ENCODE measurements at places on chromosomes 3 and 15. TPM values are rescaled to one million over a fixed set of nuclear protein-coding genes. Genes with fewer than 3 reads are reported as not detected.

Gene IFT80
- 59.4 TPM for total RNA-seq

Gene MSL2
- total RNA-seq = 15.2 TPM

Gene PEAK1
- total RNA-seq = 74.5 TPM

Gene PARP15
- not detected for total RNA-seq

DNA sequence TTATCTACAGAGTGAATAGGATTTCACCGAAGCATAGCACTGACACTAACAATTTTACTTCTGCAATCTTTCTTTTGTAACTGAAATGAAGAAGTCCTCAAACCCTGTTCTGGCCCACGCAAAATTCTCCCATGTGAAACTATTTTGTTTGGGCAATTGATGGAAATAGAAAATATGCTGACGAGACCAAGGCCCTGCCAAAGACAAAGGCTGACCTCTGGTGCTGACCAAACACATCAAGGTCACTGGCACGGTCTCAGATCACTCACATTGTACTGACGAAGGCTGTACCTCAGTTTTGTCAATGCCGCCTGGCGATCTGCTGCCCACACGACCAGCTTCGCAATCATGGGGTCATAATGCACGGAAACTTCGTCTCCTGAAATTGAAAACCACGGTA lies 58.4 kb upstream of the DCUN1D1 start:
- no peak for DNase-seq

GRCh38 chr15:49339656-49340055 lies 83.4 kb upstream of the FGF7 start:
- DNase-seq = no peak

GRCh38 chr3:60754617-60755016 lies 496.6 kb downstream of the FHIT start:
- DNase-seq = peak; percentile 57

DNA sequence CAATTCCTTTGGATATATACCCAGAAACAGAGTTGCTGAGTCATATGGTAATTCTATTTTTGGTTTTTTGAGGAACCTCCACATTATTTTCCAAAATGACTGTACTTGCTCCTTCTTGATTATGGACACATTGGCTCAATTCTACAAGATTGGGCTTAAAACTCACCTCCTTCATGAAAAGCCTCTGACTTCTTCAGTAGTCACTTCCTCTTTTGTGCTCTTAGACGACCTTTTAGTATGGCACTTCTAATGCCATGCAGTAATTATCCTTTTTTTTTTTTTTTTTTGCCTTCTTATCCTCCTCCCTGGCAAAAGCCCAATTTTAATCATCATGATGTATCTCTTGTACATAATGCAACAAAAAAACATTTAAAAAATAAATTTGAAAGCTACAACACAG lies 33.0 kb upstream of the ABHD17C start:
- DNase-seq = peak; percentile 47

GRCh38 chr15:37109168-37109871 lies 9.0 kb upstream of the MEIS2 start:
- DNase-seq = no peak

GRCh38 chr15:72227720-72228119 lies 3.3 kb downstream of the PKM start:
- DNase-seq = peak; percentile 45

GRCh38 chr3:23539185-23539584 lies 266.6 kb upstream of the UBE2E1 start:
- no peak for DNase-seq

DNA sequence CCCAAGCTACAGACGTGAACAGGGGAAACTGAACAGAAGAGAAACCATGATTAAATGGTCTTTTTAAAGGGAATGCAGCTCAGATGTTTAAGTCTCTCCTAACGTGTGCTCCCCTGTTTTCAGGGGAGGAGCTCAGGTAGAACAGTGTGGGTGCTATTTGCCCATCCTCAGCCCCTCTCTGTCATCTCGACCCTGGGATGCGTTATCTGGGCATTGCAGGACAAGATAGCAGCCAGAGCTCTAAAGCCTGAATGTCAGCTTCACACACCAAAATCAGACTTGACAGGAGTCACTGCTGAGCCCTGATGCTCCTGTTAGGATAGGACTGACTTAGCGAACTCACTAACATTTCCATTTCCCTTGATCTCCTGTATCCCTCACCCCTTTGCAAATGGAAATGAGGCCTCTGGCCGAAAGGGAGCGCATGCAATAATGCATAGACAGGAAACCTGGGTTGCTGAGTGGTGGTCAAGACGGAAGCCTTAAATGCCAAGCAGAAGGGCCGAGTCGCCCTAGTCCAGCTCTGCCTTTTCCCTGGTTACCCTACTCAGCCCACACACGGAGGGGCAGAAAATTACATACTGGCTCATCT lies 234.9 kb upstream of the TPM1 start:
- DNase-seq = no peak

GRCh38 chr3:50299929-50300680 lies 900 bp upstream of the HYAL3 start:
- DNase-seq = peak; percentile 86

- DNase-seq = peak; percentile 15
Measured at GRCh38 chr3:73216310-73216709, 154.9 kb downstream of the EBLN2 start.

- DNase-seq = peak; percentile 63
Measured at GRCh38 chr15:58222679-58223078, 84.5 kb downstream of the AQP9 start.

GRCh38 chr3:29514912-29515311 lies 234.0 kb downstream of the RBMS3 start:
- DNase-seq = no peak

- DNase-seq = no peak
Measured at GRCh38 chr3:42673082-42673481, 12.3 kb upstream of the KLHL40 start.

- DNase-seq = no peak
Measured at GRCh38 chr3:126496894-126497850, 20.4 kb downstream of the UROC1 start.

DNA sequence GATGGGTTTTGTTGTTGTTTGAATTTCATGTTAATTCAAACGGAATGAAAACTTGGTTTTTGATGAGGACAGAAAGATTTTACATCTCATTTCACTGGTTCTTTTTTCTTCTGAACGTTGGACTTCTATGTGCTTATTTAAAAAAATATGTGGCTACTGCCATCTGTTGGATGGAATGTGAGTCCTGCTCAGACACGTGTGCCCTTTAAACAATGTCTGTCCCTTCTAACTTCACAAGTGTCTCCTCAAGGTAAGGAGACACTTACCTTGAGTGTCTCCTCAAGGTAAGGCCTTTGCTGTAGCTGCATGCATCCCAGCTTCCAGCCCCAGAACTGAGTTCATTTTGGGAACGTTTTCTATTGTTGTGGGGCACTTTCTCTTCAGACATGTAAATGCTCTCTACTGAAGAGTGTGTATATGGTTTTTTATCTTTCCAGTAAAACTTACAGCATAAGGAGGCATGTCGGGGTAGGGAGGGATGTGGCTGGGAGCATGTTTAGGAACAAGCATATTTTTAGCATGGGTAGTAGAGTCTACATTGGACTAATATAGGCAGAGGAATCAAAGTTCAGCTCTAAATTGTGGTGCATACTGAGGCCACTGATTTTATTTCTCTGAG lies 63.1 kb upstream of the UBE3A start:
- DNase-seq = peak; percentile 58

DNA sequence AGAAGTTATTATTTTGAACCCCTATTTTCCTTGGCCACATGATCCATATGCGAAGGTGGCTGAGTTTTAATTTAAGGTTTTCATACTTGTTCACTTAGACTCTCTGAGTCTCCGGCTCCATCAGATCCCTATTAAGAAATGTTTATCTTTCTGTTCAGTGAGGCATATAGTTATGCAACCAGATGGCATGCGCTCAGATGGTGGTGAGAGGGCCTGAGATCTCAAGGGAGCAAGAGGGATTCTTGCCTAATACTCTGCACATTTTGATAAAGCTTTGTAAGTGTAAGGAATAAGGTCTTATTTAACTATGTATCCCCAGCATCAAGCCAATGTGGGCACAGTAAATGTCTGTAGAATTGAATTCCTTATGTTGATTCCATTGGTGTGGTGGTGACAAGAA lies 78.9 kb upstream of the DPH6 start:
- peak; percentile 92 for DNase-seq

DNA sequence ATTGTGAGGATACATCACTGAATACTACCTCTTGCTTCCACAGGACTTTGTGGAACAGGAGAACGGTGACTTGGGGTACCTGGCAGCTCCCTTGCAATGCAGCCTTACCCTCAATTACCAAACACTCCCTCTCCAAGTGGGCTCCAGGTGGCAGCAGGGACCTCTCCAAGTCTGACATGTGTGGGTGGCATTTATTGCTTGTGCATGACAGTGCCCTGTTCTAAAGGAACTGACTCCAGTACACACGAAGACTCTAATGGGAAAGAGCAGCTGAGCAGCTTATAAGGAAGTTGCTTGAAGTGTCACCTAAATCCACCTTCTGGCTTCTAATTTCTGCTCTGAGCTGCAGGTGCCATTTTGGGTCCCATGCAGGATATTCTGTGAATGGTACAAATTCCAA lies 174.1 kb upstream of the SLCO3A1 start:
- no peak for DNase-seq

DNA sequence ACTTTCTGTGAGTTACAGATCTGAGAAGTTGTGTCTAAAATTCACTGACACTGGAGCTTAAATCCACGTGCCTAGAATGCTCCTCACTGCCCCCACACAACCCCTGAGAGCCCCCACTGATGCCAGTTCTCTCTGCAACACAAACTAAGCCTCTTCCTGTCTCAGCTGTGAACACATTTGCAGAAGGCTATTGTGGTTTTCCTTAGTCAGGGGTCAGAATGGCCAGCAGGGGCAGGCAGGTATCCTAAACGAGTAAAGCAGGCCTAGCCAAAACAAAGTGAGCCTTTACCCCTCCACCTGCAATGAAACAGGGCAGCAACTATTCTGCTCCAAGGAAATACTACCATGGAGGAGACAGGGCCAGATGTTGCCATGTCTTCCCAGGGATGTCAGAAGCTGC lies 78.6 kb downstream of the FHIT start:
- DNase-seq = no peak

DNA sequence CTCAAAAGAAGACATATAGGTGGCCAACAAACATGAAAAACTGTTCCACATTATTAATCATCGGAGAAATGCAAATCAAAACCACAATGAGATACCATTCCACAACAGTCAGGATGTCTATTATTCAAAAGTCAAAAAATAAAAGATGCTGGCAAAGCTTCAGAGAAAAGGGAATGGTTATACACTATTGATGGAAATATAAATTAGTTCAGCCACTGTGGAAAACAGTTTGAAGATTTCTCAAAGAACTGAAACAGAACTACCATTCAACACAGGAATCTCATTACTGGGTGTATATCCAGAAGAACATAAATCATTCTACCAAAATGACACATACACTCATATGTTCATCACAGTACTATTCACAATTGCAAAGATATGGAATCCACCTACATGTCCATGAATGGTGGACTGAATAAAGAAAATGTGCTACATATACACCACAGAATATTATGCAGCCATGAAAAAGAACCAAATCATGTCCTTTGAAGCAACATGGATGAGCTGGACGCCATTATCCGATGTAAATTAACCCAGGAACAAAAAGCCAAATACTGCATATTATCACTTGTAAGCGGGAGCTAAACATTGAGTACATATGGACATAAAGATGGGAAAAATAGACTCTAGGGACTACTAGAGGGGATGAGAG lies 32.7 kb upstream of the DGKG start:
- no peak for DNase-seq

GRCh38 chr3:194098081-194098842 lies 37.7 kb upstream of the HES1 start:
- DNase-seq = no peak

DNA sequence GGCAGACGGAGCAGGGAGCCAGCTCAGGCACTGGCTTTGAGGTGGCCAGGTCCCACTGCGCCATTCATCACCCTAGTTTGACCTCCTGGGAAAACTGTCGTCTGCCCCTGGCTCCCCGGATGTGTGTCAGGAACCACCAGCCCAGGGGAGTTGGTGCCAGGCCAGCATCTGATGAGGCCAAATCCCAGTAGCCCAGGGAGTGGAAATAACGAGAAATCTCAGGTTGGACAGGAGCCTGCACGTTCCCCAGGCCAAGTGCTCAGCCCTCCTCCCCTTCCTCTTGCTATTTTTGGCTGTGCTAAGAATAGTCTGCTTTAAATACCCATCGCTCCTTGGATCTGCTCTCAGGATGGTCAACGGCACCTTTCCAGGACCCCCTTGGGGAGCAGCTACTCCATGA lies 93.1 kb upstream of the RPL32 start:
- DNase-seq = peak; percentile 53

DNA sequence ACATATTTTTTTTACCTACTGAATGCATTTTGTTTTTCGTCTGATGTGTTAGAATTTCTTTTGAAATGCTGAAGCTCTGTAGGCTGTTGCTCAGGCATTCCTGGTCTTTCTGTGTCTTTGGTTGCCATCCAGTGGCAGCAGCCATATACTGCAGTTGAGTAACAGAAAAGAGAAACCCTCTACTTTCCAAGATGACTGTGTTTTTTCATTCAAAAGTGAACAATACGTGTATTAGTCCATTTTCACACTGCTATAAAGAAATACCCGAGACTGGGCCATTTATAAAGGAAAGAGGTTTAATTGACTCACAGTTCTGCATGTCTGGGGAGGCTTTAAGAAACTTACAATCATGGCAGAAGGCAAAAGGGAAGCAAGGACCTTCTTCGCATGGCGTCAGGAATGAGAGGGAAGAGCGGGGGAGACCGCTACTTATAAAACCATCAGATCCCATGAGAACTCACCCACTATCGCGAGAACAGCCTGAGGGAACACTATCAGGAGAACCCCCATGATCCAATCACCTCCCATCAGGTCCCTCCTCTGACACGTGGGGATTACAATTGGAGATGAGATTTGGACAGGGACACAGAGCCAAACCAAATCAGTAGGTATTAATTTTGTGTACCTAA lies 4.7 kb upstream of the GOLGA8B start:
- DNase-seq = peak; percentile 88

- no peak for DNase-seq
Measured at GRCh38 chr3:58986654-58987053, 63.2 kb downstream of the CFAP20DC start.

DNA sequence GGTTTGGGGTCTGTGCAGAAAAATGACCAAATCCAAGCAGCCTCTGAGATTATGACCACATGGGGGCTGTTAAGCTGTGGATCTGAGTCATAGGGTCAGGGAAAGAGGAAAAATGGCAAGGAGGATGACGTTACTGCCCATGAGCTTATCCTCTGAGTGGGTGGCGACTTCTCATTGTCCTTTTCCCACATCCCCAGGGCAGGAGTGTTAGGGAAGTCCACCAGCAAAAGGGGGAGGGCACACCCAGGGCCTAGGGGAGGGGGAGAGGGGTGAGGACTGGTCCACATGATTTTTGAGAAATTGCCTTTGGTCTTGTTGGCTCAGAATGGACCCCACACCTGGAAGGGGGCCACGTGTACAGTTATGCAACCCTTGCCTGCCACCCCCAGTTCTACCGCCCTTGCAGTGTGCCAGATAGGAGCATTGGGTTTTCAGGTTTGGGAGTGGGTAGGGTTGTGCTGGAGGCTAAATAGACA lies 2.6 kb downstream of the CD276 start:
- DNase-seq = peak; percentile 98

DNA sequence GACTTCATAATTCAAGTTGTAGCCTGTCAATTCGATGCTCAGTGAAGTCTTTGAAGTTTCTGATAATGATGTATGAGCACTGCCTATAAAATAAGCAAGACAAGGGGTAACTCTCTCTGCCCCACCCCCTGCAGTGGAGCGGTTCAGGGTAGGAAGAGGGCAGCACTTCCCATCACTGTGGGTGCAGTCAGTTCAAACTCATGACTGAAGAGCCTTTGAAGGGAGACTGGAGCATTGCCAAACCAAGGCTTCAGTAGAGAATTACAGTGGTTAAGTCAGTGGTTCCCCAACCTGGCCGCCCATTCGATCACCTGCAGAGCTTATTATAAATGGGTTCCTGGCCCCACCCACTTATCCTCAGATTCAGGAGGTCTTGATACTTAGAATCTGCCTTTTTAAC lies 190.6 kb downstream of the SHQ1 start:
- no peak for DNase-seq
